ENCODE measurements at places on chromosomes 5 and 9.

- peak; percentile 80 for DNase-seq
Observed at GRCh38 chr5:141992349-141992963, 20.4 kb downstream of the GNPDA1 start.

DNA sequence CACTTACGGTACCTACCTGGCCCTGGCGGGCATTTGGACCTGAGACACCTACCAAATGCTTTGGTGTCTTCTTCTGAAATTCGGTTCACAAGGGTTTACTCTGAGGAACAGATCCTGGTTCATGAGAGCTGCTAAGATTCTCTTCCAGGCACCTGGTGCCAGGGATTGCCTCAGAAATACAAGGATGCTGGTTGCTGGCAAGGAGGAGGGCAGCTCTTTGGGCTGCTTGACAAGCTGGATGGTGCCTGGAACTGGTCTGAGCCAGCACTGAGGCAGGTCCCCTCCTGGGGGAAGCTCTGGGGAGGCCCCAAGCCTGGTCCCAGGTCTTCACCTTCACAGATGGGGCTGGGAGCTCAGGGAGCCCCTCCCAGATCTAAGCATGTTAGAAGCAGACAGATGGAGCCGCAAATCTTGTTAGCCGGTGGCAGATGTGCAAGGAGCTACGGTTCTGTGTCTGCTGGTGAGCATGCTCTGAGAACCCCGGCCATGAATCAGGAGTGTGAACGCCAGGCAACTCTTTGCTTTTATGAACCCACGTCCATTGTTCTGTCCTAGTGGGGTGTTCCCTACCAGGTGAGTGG is 16.3 kb downstream of the FABP6 start:
- no peak for DNase-seq

GRCh38 chr5:18113721-18114120 is 479.5 kb downstream of the TAF11L14 start:
- no peak for DNase-seq

DNA sequence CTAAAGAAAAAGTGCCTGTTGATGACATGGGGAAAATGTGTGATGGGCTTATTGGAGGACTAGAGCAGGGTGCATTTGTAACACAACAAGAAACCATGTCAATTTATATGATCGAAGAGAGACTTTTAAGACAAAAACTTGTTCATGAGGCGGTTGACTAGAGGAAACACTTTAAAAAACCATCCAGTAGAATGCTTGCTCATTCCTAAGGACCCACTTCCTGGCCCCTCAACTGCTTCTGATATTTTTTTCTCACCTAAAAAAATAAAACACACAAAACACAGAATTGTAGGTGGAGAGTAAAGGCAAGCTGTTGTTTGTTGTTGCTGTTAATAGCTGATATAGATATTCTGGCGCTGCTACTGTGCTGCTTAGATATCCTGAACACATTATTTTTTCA is 50.6 kb downstream of the SPIN1 start:
- no peak for DNase-seq

- DNase-seq = no peak
Observed at GRCh38 chr9:16213781-16214515, 656.5 kb downstream of the BNC2 start.

GRCh38 chr5:56774957-56775356 is 40.4 kb upstream of the MAP3K1 start:
- DNase-seq = no peak

DNA sequence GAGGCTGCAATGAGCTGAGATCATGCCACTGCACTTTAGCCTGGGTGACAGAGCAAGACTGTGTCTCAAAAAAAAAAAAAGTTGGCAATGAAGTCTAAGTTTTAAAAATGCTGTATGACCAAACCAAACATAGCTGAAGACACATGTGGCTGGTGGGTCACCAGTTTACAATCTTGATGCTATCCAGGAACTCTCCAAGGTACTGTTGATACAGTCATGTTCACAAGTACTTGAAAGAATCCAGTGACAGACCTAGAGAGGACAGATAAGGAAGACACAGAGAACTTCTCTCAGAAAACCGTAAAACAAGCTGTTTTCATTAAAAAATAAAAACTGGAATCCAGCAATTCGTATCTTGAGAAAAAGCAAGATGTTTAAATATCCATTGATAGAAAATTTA is 95.7 kb downstream of the ACTBL2 start:
- DNase-seq = no peak

GRCh38 chr9:76608575-76609273 is 149.7 kb downstream of the GCNT1 start:
- no peak for DNase-seq

DNA sequence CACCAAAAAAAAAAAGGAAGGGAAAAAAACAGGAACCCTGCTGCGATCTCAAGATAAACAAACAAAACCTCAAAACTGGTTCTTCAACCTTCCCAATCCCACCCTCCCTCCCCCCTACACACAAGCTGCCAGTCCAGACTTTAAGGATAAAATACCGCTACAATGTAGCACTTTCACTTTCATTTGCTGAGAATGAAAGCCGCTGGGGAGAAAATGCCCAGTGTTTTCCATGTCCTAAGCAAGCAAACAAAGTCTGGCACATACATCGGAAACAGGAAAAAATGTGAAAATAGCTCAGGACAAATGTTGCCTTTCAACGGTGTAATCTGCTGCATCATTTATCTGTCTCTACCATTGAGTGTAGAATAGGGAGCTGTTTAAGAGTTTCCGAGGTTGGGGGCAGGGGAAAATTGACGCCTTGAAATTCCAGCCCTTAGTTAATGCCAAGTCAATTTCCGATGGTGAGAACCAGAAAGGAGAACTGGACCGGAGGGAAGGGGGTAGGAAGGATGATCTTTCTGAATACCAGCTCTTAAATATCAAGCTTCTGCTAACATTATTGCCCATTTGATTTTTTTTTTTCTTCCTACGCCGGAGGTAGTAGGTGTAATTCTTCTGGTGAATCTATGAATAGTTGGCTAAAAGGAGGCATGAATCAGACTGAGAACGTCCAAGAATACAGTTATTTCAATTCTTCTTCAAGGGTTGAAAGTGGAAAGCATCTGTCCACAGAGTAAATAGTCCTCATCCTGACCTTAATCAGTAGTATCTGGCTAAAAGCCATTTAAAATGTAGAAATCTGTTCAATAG is 1.2 kb upstream of the ADAMTS6 start:
- peak; percentile 41 for DNase-seq

- DNase-seq = peak; percentile 41
Observed at GRCh38 chr5:141814064-141814964, 63.9 kb downstream of the PCDH1 start.

DNA sequence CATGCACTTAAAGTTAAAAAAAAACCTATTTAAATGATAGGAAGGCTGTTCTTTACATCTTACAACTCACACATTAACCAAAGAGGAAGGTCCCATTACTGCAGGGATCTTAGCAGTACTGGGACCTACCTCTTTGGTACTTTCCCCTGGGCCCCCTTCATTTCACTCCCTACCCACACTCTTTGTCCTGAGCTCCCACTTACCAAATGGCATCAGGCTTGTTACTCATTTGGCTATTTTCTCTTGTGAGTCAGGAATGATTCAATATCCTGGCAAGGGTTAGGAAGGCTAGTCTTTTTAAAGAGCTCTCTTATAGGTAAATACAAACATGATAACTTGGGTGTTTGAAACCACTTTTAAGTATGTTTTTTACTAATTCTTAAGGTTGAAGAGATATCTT is 117.4 kb upstream of the ELL2 start:
- no peak for DNase-seq

DNA sequence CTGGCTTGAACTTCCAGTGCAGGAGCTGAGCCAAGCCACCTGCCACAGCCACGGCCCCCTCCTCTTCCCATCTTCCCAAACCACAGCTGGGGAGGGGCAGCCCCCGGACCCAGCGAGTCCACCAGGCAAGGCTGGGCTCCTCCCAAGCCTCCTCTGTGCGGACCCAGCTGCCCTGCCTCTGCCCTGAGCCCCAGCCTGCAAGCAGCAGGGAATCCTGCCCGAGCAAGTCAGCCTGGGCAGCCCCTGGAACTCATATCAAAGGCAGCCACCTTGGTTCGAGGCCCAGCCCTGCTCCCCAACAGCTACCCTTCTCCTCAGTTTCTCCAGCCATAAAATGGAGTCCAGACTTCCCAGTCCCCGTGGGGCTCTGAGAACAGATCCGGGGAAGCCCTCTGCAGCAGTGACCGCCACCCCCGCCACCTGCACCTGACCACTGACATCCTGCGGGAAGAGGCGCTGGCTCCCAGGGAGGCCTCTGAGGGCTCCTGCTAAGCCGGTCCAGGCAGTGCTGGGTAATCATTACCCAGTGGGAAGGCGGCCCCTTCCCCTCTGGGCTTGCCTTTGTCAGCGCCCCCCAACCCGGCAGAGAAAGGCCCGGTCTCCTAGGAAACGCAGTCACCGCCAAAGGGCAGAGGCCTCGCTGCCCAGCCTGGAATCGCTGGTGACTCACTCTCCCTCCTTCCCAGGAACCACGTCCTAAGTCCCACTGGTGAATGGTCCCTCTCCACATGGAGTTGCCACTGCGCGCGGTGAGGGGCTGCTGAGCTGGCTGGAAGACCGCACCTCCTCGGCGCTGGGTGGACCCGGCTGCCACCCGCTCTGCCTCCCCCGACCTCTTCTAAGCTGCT is 1.5 kb downstream of the VAV2 start:
- DNase-seq = no peak

DNA sequence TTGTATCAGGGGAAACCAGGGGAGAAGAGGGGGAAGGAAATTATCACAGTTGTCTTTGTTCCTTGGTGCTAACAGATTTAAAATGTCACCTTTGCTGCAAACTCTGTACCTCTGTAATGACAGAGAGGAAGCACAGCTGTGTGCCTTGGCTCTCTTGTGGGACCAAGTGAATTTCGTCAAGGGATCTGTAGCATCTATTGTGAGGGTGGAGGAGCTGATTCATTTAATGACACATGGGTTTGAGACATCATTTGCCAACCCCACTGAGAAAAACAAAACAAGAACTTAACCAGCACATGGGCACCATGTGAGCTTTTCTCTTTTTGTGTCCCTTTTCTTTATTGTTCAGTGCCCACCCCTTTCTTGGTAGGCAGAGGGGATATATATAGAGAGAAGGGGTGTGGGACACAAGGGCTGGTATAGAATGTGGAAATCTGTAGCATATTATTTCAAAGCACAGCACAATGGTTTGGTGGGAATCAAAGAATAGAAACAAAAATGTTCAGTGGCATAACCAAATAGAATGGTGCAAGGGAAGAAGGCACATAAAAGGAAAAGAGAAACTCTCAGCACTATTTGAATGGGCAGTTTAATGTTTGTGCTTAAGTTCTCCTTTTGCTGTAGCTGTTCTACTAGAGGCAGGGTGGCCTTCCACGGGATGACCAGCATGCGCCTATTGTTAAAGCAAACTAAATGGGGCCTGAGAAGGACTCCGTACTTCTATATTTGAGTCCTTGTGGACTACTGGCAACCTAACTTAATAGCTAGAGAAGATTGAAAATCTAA is 63.3 kb downstream of the LIX1 start:
- DNase-seq = no peak

DNA sequence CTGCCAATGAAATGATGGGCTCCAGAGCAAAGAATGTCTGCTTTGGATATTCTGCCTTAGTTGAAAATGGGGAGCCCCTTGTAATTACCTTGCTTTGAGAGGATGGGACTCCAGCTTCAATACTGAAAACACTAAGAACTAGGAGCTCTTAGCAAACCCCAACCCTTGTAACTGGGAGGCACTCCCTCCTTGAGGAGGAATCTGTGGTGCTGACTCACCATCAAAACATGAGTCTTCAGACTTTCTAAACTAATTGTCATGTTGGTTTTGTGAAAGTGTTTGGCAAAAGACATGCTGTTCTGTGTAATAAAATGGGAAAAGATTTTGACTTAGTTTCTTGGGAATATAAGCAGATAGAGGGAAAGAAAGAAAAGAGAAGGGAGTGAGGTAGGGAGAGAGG is 91.9 kb upstream of the PTPRD start:
- no peak for DNase-seq

DNA sequence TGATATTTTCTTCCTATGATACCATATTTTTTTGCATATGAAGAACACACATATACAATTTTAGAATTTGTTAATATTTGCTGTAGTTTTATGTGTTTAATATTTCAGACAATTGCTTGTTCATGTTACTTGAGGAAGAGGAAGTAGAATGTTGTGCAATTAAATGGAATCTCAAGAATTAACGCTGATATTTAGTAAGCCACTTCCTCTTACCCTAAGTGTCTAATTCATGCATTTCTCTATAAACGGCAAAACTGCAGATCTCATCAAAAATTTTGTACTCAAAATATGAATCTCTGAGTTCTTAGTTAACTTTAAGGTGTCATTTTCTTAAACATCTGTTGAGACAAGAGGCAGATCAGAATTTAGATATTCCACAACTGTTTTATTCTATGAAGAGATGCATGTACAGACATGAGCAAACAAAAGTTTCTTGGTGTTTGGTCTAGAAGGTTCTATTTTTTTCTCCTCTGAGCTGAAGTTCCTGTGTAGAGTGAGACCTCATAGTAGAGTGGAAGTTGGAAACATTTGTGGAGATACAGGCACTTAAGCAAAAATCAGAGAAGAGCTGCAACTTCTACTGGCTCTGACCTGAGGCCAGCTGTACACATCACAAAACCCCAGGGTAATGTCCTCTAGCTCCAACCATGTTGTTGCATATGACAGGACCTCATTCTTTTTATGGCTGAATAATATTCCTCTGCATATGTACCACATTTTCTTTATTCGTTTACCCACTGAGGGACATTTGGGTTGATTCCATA is 16.6 kb upstream of the TGFBI start:
- no peak for DNase-seq

DNA sequence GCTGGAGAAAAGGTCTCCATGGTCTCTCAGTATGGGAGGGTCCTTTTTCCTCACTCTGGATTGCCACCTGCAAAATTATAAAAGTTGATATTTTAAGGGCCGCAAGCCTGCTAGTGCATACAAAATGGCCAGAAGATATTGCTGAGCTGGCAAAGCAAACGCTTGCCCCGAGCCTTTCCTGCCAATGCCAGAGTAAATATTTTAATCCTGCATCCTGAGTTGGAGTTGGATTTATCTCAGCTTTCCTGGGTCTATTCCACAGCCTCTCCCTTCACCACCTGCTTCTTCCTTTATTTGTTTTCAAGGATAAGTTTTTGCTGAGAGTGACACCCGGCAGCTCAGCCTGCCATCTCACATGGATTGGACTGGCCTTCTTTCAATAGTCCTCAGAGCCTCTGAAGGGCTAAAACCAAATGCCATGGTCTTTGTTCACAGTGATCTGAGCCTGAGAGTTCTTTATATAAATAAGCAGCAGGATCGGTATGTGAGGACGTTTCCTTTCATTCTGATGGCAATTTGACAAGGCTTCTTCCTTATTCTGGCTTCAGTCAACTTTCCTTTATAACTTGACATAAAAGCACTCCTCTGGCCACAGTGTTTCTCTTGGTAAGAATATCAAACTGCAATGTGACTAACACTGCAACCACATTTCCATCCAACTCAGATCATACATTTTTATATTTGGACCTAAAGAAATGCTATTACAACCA is 170.1 kb downstream of the ADAMTS12 start:
- no peak for DNase-seq

DNA sequence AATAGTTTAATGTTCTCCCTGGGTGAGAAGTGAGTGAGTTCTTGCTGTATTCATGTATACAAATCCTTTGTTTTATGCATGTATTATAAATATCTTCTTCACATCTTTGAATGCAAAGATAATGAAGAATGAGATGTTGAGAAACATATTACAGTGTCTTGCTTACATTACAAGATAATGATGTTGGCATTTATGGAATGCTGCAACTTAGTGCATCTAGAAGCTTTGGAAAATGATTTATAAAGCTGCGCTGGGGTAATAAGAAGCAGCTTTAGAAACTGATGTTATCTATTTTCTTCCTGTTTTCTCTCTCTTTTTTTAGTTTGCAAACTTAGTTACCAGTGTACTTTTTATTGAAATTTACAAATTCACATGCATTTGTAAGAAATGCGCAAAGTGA is 673.4 kb downstream of the KCTD16 start:
- DNase-seq = no peak

GRCh38 chr9:13088720-13089427 is 190.6 kb downstream of the MPDZ start:
- DNase-seq = no peak

All from CD4-positive, alpha-beta T cell treated with Interleukin-12 subunit alpha and Interleukin-12 subunit beta, for 1 hour (primary cell).